ENCODE measurements at places on chromosomes 7 and 10.

- DNase-seq: no peak
Measured at GRCh38 chr10:57260175-57260574, 899.1 kb upstream of the ZWINT start.

DNA sequence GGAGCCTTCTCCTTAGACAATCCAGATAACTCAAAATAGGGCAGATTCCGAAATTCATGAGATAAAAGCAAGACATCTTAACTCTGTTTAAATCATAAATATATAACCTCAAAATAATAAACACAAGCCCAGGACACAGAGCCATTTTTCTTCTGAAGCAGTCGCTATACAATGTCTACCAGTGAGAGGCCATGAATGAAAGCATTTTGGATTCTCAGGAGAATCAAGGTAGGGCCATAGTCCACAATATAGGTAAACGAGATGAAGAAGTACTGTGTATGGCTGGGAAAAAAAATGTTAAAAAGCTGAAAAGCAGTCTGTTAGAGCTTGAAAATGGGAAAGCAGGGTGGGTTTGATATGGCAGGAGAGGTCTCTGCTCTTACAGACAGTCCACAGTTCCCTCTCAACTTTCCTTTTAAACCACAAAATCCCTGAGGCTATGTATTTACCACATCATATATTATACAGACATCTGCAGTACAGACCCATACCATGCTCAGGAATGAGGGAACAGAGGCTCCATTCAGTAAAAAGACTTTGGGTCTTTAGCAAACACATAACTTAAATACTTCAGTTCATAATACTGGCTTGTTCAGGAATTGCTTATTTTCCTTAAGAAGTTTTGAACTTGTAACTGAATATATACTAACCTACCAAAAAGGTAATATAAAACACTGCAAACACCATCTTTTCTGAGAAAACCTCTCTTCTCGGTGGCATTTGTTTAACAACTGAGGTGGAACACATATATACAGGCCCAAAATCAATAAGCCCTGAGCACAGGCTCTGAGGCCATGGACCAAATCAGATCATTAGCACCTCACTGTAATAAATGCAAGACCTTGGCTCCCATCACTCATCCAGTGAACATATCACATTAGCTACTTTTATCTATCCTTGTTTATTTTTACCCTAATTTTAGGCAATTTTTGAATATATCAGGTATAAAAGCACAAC, 109.3 kb downstream of the SORBS1 start:
- DNase-seq: no peak

DNA sequence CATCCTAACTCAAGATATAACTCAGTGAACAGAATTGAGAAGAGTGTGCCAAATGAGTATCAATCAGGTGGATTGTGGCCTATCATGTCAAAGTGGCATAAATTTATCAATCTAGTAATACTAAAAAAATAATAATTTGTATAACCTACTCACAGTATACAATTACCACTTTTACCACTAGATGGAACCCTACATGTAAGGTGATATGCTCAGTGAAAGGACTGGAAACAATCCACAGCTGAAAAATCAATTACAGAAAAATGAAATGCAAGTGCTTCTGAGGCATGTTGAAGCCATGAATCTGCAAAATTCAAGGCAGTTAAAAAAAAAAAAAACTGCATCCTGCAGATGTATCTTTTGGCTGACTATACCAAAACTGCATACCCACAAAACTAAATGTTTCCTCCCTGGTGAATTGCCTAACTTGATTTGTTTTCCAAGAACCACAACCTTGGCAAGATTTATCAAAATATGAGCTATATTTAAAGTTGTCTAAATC, 13.9 kb downstream of the ARHGAP19 start:
- no peak for DNase-seq

GRCh38 chr7:29641651-29642050, 78.0 kb downstream of the PRR15 start:
- DNase-seq: no peak

DNA sequence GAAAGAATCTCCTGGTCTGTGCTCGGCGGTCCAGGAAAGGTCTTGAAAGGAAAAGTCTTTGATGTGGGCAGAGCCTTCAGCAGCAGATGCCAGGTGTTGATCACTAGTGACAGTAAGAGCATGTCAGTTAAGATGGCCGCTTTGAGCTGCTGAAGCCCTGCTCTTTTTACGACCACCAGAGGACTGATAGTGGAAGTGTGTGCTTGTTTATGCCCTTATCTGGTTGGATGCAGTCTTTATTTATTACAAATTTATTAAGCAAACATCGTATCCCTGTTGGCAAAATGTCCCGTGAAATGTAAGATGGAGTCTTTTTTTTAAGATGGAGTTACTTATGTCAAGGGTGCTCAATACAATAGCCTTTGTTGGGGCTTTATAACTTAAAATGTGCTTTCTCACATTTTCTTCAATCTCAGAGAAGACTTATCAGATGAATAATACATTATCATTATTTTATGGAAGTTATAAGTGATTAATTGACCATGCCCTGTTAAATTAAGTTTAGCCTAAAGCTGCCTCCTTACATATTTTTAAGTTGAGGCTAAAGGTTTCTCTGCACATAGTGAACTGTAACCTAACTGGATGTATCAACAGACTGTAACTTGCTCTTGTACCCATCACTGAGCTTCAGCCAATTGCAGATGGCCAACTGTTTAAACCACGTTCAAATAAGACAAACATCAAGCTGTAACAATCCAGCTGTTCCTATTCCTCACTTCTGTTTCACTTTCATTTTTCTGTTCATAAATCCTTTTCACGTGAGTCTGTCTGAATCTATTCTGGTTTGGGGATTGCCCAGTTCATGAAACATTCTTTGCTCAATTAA, 97.4 kb upstream of the PIK3CG start:
- DNase-seq: no peak

- no peak for DNase-seq
Measured at GRCh38 chr7:99433158-99433557, 5.4 kb downstream of the PTCD1 start.

DNA sequence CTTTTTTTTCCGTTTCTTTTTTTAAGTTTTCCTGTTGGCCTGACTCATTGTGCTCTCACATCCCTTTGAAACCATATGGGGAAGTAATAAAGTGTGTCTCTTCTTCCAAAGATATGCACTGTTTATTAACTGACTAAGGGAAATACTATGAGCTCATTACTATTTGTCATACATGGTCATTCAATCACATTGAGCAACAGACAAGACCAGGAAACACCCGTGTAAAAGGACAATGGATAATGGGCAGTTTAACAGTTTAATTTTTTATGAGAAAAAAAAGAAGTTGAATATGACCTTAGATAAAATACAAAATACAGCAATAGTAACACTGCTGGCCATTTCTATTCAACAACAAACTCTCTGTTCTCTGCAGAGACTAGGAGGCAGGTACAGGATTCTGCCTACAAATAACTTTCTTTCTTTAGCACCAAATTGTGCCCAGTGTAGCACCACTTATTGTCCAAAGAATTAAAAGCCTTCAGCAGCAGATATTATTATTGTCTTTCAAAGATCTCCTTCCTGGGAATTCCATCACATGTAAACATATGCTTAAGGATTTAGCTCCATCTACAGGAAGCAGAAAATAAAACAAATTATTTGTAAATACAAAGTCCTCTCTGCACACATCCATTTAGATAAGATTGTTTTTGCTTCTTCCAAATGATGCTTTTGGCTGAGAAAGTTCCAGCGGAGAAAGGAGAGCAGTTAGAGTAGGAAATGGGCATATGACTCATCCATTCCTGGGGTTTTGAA, 55.0 kb upstream of the AKR1E2 start:
- DNase-seq: no peak

Data from activated T-cell treated with anti-CD3 and anti-CD28 coated beads for 1 hour (primary cell).